Head of caudate nucleus (tissue), 42 donors: ENCODE measurements at places on chromosomes 3 and 15.

DNA sequence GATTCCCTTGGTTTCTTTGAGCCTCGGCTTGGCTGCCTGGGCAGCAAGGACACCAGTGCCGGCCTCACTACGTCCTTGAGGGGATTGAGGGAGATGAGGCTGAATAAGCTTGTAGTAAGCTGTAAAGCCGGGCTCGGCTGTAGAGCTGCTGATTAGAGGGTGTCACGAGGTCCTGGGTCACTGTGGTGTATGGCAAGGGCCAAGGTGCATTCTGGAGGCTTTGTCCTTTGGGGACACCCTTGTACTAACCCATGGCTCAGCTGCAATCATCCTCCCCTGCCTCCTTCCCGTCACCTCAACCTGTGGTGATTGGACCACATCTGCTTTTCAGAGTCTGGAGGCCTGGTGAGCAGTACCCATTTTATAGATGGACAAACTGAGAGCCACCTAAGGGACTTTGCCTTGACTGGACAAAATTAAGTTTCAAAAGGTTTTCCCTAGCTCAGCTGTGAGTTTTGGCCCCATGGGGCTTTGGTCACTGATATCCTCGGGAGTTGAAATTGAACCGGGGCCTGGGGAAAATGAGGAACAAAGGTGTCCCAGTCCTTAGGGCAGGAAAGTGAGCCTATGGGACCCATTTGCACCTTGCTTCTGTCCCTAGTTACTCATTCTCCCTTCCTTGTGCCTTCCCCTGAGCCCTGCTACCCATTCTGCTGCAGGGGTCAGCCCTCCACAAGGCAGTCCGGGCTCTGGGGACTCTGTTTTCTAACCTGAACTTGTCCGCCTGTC, 2.4 kb downstream of the SLC6A6 start:
- no peak for DNase-seq

DNA sequence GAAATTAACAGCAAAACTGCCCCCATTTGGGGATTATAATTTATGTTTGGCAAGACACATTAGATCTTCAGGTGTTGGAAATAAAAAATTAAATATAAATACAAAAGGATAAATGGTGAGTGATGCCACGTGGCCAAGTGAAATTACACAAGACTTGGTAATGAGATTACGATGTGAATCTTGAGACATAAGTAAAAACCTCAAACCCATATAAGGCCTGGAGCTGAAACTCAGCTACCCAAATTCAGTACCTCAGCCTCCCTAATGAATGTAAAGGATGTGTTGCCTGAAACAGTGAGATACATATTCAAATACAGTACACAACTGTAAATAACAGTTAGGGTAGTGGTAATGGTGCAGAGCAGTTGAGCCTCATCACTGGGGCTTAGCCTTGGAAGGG, 1146.6 kb downstream of the OTOL1 start:
- DNase-seq = no peak

- DNase-seq = no peak
These were observed 10.4 kb downstream of the SEMA6D start for GRCh38 chr15:47727676-47728075.

DNA sequence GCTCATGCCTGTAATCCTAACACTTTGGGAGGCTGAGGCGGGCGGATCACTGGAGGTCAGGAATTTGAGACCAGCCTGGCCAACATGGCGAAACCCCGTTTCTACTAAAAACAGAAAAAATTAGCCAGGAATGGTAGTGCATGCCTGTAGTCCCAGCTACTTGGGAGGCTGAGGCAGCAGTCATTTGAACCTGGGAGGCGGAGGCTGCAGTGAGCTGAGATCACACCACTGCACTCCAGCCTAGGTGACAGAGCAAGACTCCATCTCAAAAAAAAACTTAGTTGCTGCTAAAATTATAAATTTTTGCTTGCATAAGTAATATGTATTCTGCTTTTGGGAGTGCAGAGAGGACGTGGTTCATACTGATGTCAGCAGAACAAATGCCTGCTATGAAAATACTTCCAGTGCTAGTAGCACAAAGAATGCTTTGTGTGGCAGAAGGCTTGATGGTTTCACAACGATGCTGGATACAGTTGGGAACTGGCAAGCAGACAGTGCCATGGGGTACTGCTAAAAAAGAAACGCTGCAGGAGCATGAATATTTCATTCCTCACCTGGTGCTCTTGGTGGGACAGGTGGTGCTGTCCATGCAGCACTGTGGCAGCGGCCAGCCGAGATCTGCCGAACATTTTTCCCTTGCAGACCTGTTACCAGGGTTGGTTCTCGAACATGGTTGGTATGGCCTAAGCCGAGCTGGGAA, 31.1 kb downstream of the FBXL22 start:
- DNase-seq = peak; percentile 68

GRCh38 chr3:96491868-96492267, 322.5 kb upstream of the EPHA6 start:
- DNase-seq = no peak

DNA sequence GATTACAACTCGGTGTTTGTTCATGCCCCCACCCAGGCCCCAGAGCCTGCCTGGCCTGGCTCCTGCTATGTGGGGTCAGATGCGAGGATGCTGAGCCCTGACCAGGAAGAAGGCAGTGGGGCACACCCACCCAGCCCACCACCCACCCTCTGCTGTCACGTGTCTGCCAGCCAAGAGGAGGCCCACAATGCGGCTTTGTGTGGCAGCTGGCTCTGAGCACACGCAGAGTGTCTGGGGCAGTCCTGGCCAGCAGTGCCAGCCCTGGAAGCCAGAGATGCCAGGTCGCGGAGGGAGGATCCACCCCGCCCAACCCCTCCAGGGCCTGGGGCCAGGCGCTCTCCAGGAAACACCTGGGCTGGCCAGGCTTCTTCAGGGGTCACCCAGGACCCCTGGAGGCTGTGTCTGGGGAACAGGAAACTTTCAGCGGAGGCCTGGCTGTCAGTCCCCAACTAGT, 26.4 kb upstream of the KLF13 start:
- DNase-seq = peak; percentile 95

DNA sequence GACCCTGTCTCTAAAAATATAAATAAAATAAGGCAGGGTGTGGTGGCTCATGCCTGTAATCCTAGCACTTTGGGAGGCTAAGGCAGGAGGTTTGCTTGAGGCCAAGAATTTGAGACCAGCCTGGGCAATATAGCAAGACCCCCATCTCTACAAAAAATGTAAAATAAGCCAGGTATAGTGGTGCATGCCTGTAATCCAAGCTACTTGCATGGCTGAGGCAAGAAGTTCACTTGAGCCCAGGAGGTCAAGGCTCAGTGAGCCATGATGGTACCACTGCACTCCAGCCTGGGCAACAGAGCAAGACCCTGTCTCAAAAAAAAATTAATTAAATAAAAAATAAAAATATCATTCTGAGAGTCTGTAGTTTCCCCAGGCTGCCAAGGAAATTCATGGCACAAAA, 4.1 kb upstream of the JAGN1 start:
- no peak for DNase-seq

DNA sequence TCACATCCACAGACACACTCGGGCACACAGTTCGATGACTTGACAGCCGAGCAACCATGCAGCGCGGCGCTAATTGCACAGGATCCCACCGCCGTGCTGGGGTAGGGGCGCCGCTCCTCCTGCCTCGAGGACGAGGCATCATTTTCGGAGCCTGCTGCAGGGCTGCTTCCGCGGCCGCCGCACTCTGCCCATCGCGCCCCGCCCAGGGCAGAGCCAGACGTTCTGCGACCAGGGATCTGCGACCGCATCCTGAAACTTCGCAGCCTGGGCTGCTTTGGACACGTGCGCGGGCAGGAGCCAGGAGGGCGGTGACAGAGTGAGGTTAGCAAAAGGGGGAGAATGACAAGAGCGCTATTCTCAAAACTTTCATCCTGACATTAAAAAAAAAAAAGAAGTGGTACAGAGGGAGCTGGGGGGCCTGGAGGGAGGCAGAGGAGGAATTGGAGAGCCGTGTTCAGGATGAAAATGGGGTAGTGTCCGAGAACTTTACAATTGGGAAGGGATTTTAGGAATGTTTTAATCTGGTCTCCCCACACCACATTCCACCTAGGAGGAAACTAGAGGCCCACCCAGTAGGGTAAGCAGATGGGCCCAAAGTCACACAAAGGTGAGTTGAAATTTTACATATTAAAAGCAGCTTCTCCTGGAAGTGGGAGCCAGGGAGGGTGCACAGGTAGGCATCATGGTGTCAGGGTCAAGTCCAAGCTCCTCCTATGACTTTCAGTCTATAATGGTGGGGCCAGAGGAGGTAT, 15.9 kb downstream of the IGDCC3 start:
- DNase-seq = no peak

- DNase-seq = no peak
These were observed 163.3 kb downstream of the AKAP13 start for GRCh38 chr15:85543741-85544155.

GRCh38 chr3:25783661-25784512, 644 bp upstream of the NGLY1 start:
- DNase-seq = peak; percentile 59

GRCh38 chr3:107524326-107524840, 1.6 kb downstream of the BBX start:
- no peak for DNase-seq

DNA sequence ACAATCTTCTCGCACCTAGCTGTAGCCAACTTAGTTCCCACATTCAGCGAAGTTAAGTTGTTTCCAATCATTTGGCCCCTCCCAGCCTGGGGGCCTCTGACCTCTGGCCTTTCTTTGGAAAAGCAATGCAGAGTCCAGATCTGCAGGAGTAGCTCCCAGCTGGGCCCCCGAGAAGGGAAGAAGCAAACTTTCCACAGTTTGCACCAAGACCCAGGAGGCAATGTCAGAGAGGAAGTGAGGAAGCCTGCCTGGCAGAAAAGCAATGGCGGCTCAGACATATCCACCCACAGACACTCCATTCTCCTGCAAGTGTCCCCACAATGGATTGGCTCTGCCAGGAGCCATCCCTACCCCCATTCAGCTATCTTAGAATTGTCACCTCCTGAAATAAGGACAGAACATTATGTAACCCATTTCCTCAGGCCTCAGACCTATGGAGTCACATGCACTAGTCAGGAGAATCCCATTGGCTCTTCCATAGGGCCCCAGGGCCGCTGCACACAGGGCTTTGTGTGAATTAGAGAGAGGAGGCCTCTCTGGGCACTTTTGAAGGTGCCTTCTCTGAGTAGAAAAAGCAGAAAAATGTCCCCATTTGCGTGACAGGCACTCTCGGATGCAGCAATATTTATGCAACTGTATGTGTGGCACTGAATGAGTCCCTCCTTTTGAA, 3.0 kb upstream of the BUB1B start:
- no peak for DNase-seq

DNA sequence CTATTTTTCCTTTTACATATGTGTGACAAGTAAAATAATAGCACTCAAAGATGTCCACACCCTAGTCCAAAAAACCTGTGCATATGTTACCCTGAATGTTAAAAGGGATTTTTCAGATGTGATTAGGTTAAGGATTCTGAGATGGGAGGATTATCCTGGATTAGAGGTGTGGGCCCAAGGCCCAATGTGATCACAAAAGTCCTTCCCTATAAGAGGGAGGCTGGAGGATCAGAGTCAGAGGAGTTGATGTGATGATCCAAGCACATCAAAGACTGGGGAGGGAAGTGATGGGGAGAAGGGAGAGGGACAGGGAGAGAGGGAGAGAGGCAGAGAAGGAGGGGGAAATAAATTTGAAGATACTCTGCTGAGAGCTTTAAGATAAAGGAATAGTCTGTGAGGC, 512.6 kb downstream of the PLOD2 start:
- DNase-seq = no peak

DNA sequence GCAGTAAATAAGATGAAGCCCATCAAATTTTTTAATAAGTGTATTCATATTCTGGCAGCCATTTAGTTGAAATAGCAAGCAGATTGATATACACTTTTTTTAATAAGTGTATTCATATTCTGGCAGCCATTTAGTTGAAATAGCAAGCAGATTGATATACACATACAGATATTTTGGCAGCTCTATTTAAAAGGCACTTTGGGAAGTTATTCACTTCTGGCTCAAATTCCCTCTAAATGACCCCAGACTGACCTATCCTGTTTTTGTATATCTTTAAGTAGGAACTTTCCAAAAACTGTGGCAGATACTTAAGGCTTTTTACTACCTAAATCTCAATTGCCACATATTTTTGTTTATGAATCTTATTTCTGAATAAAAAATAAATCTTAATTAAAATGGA, 122.3 kb downstream of the PLD1 start:
- no peak for DNase-seq

GRCh38 chr3:8767667-8768363, 1.6 kb downstream of the OXTR start:
- DNase-seq = peak; percentile 57

DNA sequence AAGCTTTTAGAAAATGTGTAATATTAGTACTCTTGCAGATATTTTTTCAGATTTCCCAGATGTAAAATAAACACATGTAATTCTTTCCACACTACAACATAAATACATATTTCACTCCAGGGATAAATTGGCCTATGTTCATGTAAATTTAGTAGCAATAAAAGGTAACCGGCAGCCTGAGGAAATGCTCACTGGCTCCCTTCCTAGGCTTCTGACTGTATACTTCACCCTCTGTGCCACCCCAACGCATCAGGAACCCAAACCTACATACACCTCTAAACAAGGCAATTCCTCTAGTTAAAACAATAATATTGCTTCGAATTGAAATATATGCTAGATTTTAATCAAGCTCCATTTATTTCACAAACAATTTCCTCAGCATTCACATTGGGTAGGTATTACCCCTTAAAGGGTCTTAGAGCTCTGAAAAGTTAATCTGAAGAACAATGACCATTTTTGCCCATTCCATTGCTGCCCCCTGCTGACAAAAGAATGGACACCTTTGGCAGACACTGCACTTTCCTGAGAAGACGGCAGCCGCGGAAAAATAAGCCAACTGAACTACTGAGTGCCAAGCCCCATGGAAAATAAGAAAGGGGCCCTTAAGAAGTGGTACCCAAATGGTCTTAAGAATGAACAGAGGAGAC, 212.5 kb downstream of the OSBPL10 start:
- DNase-seq = peak; percentile 59

GRCh38 chr3:124560666-124561215, 169.5 kb upstream of the UMPS start:
- DNase-seq = no peak

GRCh38 chr15:93664213-93664956, 567.0 kb upstream of the MCTP2 start:
- no peak for DNase-seq

DNA sequence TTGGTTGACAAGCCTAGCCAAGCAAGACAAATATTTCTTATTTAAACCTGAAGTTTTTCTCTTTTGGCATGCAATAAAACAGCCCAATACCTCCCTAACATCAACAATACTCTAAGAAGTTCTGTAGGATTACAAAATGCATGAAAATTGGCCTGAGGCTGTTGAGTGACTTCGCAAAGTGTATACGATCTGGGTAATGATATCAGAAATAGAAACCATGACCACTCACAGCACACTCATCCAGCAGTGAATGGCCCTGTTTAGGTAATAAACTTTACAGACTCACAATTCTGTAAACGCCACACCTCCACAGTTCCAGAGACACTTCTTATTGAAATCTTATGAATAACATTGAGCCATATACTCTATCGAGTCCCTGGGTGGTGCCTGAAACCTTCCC, 83.0 kb upstream of the NAALADL2 start:
- DNase-seq = no peak

DNA sequence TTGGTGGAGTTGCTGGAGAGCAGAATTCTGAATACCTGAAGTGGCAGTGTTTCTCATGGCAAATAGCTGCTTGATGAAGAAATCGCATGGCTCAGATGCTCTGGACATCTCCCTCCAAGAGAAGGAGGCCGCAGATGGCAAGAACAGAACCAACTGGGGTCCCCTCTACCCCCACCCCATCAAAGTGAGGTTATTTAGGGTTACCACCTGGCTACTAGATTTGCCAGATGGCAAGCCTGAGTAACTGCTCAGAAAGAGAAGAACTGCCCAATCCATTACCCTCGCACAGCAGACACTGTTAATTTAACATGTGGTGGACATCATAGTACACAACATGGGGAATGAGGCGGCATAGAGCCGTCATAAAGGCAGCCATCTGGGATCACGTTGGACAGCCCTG, 30.5 kb upstream of the LIPC start:
- no peak for DNase-seq
